Ecto neural progenitor cell (in vitro differentiated cells): ENCODE measurements at places on chromosomes 13 and 19.
A peak's percentile ranks its signal among the peaks of the same experiment; 100 is the strongest.

DNA sequence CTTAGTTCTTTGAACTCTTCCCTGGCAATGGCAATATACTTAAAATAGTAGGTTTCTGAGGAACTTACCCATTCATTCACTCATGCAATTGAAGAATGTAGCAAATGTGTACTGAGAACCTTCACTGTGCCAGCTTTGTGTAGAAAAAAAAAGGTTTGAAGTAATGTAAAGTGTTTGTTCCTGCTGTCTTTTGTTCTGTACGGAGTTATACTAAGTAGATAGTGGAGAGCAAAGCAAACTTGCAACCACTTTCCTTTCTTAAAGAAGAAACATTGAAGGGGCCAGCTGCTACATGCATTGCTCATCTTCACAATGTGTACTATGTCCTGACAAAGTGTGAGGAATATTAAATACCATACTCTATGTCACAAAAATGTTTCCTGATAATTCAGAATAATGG, 68.9 kb upstream of the FREM2 start:
- no peak for DNase-seq

GRCh38 chr19:4234142-4234861, 5.0 kb downstream of the EBI3 start:
- DNase-seq = no peak

DNA sequence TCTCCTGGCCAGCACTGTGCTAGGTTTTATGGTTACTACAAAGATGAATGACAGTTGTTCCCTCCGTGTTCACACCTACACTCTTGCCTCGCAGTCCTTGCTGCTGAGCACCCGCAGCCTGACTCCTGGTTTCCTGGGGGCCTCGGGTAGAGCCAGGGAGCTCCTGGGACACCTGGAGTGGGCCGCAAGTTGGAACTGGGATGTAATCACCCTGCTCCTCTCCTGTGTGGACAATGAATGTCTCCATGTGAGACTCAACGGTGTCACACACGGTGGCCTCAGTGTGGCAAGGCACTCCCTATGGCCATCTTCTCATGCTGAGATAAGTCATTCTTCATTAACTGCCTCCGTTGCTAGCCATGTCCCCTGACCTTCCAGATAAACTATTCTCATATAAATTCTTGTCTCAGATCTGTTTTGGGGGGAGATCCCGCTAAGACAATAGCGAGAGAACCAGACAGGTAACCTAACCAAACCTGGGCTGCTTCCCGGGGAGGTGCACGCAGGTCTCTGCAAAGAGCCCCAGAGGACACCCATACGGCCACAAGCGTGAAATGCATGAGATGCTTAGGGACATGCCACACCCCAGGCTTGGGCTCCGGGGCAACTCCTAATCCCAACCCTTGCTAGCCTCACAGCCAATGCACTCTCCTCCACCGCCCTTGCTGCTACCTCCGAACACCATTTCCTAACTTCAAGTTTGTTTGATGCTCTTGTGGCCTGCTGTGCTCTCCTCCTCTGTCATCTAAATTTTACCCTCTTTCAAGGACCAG, 87.2 kb upstream of the IRS2 start:
- no peak for DNase-seq

DNA sequence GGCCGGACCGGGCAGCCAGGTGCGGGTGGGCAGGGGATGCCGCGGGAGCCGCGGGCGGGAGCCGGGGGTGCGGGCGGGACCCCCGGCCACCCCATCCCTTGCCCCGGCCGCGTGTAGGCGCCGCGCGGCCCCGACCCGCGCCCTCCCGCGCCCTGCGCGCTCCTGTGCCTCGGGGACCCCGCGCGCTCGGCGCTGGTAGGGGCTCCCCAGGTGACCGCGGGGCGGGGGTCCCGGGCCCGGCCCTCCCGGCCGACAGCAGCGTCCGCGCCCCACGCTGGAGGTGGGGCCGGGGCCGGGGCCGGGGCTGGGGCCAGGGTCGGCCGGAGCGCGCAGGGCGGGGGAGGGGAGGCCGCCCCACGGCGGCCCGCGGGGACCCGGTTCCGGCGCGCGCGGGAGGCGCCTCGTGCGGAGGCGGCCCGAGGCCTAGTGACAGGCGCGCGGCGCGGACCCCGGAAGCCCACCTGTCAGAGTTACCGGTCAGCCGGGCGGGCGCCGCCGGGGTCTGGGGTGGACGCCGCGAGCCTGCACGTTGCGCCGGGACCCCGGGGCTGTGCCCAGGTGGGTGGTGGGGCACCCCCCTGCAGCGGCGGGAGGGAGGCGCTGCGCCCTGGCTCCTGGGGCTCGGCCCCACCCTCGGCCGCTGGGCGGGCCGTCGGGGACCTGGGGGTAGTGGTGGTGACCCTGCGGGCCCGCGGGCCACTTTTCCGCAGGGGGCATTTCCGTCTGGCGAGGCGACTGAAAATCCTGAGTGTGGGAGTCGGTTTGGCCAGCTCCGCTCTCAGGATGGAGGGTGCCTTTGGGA, 518 bp downstream of the TFDP1 start:
- DNase-seq = peak; percentile 65

- no peak for DNase-seq
Measured at GRCh38 chr19:1839658-1840540, 8.4 kb downstream of the REXO1 start.

- DNase-seq = no peak
Measured at GRCh38 chr13:28753208-28753892, 34.6 kb upstream of the SLC46A3 start.

GRCh38 chr19:1360126-1360817, 23.4 kb upstream of the NDUFS7 start:
- DNase-seq = no peak

DNA sequence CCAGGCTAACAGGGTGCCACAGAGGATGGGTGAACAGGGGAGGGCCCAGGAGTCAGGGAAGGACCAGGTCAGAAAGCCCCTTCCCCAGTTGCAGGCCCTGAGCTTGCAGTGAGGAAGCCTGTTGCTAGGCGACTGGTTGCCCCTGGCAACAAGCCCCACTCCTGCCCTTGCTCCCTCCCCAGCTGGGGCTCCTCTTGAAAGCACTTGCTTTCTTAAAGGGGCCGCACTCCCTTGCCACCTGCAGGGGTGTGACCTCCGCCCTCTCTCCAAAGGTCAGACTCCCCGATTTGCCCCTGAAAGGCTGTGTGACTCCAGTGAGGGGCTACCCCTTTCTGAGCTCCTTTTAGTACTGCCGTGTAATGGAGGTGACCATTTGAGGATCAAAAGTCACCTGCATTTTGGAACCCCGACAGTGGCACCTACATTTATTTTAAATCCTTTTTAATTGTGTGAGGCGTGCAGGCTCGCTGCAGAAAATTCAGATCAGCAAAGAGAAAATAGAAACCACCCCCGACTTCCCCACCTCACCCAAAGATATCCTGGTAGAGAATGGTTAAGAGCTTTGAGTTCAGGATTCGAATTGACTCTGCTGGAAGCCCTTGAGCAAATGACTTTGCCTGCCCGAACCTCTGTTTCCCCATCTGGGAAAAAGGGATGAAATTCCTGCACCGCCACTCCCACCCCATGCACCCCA, 4.8 kb downstream of the FCHO1 start:
- peak; percentile 93 for DNase-seq

- no peak for DNase-seq
Measured at GRCh38 chr19:55699221-55699620, 24.2 kb downstream of the EPN1 start.

DNA sequence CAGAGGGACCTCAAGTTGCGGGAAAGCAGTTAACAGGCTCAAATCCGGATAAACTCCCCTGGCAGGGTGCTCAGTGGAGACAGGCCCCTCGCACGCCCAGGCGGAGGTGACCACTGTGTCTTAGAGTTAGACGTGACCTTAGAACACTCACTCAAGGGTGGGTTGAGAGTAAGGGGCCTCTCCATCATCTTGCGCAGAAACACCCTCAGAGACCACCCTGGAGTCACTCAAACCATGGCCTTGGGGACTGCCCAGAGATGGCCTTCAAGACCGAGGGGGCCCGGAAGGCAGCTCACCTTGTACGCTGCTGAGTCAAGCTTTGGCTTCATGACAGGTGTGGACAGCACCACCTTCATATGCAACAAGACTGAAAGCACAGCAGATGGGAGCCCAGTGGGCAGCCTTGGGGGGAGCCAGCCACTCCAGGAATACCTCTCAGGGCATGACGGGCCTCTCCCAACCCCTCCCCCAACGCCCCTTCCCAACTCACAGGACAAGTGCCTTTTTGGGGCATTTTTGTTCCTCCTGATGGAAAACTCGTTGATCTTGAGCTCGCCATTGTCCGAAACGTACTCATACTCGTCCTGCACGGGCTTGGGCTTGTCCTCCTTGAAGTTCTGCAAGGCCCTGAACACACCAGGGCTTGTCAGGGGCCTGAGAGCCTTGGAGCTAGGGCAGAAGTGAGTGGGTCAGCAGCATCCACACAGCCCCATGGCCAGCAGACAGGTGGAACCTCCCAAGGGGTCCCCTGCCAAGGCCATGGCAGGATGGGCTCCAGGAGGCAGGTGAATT, 229.2 kb downstream of the TUBA3C start:
- DNase-seq = no peak

DNA sequence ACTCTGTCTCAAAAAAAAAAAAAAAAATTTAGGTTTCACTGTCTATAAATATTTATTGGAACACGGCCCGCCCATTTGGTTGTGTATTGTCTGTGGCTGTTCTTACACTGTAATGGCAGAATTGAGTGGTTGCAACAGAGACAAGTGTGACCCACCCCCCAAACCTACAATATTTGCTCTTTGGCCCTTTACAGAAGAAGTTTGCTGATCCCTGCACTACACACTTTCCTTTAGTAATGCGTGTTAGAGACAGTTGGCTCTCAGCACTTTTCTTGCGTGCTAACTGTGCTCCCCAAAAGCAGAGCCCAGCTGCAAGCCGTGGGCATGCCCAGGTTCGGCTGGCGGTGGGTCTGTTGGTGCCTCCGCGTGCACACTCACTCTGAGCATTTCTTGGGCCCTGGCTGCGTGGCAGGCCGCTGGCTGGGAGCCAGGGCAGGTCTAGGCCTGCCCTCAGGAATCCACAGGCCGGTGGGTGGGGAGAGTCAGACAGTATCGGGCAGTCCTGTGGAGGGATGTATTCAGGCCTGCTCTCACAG, 72.6 kb downstream of the SIPA1L3 start:
- no peak for DNase-seq

- no peak for DNase-seq
Measured at GRCh38 chr13:40483601-40484000, 182.8 kb downstream of the FOXO1 start.

DNA sequence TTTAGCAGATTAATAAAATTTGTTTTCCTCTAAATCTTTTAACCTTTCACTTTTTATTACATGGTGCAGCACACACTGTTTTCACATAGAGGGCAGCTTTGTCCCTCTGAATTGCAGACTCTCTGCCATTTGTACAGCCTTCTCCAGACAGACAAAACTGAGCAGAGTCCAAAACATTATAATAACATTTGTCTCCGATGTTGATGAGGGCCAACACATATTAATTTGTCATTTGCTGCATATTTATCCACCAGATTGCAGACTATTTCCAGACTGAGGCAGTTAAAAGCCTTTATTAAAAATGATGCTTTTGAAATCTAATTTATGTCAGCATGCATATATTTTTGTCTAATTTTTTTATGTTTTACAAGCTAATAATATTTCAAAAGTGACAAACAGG, 1251.9 kb upstream of the SLC10A2 start:
- DNase-seq = no peak

GRCh38 chr19:2726904-2727639, 5.9 kb upstream of the DIRAS1 start:
- no peak for DNase-seq

DNA sequence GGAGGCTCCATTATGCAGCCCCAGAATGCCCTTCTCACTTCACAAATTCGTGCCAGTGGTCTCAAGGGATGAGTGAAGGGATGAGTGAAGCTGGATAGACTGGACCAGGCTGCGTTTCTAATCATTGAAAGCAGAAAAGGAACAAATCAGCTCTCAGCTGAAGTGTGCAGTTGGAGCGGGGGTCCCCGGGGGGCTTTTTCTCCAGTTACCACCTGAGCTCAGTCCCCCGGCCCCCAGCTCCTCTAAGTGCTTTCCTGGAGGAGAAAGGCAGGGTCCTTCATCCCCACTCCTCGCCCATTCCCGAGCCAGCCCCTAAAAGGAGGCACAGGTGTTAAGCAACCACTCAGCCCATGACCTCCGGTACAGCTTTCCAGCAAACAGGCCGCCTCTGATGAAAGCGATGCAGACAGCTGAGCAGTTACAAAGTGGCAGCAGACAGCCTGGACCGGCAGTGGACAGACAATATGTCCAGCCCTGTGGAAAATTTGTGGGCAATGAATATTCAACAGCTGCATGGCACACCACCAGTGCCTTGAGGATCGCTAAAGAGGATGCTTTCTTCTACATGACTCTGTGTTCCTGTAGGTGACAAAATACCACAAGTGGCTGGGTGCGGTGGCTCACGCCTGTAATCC, 110.7 kb upstream of the UBL3 start:
- DNase-seq = no peak

- peak; percentile 96 for DNase-seq
Measured at GRCh38 chr19:11798391-11799330, at the start of gene ZNF491. ZNF491 (plus strand) TSS chr19:11798523; CDS start chr19:11805954, 7,431 bp downstream.

- DNase-seq = no peak
Measured at GRCh38 chr19:42176649-42176989, 40.9 kb downstream of the DEDD2 start.

DNA sequence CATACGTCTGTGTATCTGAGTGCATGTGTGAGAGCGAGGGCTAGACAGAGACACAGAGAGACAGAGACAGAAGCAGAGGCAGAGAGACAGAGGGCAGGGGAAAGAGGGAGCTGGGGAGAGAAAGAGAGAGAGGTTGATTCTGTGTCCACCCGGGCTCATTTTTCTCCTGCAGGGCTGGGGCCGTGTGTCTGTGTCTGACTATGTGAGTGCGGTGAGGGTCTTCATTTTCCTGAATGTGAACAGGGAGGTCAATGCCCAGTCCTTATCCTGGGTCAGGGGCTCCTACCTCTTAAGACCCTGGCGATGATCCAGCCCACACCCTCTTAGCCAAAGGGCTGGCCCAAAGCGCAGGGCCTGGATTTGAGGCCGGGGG, 17.7 kb downstream of the LRRC4B start:
- no peak for DNase-seq

DNA sequence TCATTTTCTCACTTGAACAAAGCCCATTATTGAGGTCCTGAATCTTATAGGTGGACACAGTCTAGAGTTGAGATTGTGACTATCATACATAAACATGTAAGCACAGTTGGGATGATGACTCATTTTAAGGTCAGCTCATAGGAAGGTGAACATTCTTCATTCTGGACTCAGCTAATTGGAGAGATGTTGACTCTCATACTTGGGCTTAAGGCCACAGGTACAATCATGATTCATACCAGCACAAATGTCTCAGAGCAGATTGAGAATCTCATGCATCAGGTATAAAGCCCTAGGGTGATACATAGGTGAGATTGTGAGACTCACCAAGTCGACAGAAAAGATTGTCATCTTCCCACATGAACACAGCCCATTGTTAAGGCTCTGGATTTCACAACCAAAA, 62.3 kb upstream of the ZNF724 start:
- no peak for DNase-seq

DNA sequence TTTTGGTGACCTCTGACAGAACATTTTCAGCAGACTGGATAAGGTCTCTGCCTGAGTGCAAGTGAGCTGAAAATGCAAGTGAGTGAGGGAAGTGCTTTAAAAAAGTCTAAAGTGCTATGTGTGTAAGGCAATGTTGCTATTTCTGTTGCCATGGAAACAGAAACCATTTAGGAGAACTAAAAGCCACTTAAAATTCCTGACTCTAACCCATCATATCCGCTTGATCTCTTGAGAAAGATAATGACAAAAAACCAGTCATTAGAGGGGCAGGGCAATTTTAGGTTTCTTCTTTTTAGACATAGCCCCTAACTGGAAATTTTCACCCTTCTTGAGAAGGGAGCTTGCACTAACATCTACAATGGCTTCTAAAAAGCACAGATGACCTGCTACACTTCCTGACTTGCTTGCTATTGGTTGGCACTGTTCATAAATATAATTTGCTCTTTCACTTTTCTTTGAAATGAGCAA, at the start of gene CYSLTR2:
CYSLTR2 (plus strand) TSS at position 458 of the 468 bp plus-strand sequence. CDS start 52,889 bp downstream, outside the sequence.
- DNase-seq = no peak
